GF-D8 (cell line): ENCODE measurements at places on chromosomes 7 and 10.

GRCh38 chr7:47478017-47478344, 103.9 kb downstream of the TNS3 start:
- no peak for DNase-seq

DNA sequence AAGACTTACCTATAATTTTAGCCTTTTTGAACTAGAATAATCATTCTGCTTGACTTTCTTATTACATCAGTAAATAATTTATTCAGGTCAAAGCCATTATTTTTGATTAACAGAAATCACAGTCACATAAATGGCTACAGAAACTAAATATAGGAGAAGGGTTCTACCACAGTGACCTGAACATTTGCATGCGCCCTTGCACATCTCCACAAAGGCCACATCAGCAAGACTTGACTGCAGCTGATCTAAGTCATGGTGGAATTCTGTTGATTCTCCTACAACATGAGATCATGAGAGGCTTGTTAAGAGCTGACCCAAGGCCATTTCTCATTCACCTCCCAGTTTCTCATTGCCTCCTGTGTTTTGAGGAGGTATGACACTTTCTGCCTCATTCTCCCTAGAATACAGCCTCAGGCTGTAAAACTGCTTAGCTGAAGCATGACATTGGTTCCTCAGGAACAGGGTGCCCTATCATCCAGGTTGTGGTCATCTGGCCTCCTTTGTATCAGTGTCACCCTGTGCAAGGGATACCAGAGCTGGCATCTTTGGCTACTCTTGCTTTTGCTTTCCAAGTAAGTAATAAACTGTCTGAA, 6.7 kb upstream of the IMMP2L start:
- DNase-seq: no peak

DNA sequence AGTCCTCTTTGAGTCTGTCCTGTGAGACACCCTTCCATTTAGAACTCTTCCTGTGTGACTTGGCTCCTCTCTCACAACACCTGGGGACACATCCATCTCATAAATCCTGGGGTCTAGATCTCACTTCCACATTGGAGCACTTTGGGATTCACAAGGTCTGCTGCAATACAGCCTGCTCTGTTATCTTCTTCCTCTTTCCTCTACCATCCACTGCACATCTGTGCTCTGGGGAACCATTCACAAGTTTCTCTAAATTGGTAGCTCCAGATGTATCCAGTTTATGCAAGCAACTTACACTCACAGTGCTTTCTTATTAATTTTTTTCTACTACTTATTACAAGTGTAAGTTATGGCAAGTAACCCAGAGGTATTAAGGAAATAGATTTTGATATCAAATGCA, 5.5 kb upstream of the FIGNL1 start:
- peak; percentile 56 for DNase-seq

GRCh38 chr10:109743146-109743545, 180.2 kb downstream of the XPNPEP1 start:
- no peak for DNase-seq

DNA sequence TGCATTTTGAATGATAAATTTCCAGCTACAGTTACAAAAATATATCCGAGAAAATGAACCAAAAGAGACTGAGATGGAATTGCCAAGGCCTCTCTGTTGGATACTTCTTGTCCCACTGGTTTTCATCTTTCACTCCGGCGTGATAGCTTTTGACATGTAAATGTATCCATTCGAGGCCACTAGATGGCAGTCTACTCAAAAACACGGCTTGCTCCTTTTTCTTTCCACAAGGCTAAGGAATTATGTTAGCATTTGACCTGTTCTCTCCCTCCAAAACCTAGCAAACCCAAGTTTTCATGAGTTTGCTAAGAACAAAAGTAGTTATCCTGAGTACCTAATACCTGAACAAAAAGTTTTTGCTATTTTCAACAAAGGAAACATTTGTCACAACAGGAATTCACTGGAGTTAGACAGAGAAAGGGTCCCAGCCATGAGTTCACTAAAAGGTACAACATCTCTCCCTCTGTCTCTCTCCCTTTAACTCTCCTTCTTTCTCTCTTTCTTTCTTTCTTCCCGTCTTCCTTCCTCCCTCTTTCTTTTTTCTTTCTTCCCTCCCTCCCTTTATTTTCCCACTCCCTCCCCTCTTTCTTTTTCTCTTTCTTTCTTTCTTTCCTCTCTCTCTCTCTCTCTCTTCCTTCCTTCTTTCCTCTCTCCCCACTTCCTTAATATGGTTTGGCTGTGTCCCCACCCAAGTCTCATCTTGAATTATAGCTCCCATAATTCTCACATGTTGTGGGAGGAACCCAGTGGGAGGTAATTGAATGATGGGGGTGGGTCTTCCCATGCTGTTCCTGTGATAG, 207.9 kb upstream of the MYO3A start:
- DNase-seq: no peak
